ENCODE measurements at places on chromosomes 3 and 15. TPM values are rescaled to one million over a fixed set of nuclear protein-coding genes. Genes with fewer than 3 reads are reported as not detected.

GRCh38 chr15:35151381-35151780, 66.3 kb upstream of the NANOGP8 start:
- DNase-seq = no peak
- no peak overlapping the region for H3K4me3 ChIP-seq
- H3K27me3 ChIP-seq = peaks cover 4% of the 10 kb centered on the region
- no peaks in the 10 kb centered on the region for H3K4me1 ChIP-seq
- no peak overlapping the region for H3K27ac ChIP-seq

DNA sequence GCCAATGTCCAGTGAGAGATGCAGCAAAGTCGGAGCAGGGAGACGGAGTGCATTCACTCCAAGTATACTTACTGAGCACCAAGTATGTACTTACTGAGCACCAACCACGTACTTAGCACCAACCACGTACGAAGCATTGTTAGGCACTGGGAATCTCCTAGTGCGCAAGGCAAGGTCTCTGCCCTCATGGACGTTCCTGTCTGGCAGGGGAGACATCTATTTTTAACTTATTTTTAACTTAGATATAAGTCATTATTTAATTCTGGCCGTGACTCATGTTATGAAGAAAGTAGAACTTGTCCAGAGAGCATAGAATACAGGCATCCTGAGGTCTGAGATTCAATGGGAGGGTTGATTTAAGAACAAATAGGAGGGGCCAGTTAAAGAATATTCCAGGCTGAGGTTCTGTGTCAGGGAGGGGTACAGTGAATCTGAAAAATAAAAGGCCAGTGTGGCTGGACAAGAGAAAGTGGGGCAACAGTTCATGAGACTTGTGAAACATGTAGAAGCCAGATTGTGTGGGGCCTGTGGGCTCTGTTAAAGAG, 9.3 kb upstream of the LRRC31 start:
- no peaks in the 10 kb centered on the region for H3K36me3 ChIP-seq
- H3K27me3 ChIP-seq = peaks cover 4% of the 10 kb centered on the region
- H3K4me3 ChIP-seq = no peak overlapping the region
- peaks cover 6% of the 10 kb centered on the region for H3K4me1 ChIP-seq

The VGLL3 gene
- total RNA-seq = not detected

The COL6A5 gene
- total RNA-seq = not detected

The ONECUT1 gene
- not detected for total RNA-seq

The EIF4G1 gene
- total RNA-seq = 258 TPM
